Stimulated activated CD4-positive, alpha-beta T cell treated with anti-CD3 and anti-CD28 coated beads, Interleukin-2, amount 100 ng/mL, for 24 hours (primary cell): ENCODE measurements at places on chromosomes 16 and 17.

- no peak for DNase-seq
Observed at GRCh38 chr16:10541366-10541765, 39.0 kb downstream of the EMP2 start.

- DNase-seq, result no peak
Observed at GRCh38 chr17:59254742-59255141, 34.4 kb downstream of the GDPD1 start.

- DNase-seq, result peak; percentile 64
Observed at GRCh38 chr16:57092786-57093411, 516 bp downstream of the CPNE2 start.

DNA sequence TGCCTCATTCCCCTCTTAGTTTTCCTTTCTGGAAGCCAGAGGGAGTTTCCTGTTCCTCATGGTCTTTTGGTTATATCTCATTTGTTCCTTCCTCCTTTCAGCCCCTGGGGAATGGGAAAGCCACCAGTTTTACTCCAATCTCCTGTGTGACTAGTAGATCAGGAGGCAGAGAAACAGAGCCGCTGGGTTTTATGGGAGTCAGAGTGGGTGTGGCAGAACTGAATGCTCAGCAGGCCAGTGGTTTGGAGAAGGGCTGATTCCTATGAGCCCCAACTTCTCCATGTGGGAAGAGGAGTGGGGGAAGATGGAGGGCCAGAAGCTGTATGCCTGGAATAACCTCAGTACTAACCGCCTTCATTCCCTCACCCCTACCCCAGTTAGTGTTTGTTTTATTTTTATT, 4.1 kb downstream of the DNAH2 start:
- DNase-seq, result no peak

- DNase-seq, result no peak
Observed at GRCh38 chr17:57637666-57638010, 107.5 kb downstream of the CCDC182 start.

GRCh38 chr17:59810894-59811153, 81.9 kb downstream of the TUBD1 start:
- DNase-seq, result no peak

DNA sequence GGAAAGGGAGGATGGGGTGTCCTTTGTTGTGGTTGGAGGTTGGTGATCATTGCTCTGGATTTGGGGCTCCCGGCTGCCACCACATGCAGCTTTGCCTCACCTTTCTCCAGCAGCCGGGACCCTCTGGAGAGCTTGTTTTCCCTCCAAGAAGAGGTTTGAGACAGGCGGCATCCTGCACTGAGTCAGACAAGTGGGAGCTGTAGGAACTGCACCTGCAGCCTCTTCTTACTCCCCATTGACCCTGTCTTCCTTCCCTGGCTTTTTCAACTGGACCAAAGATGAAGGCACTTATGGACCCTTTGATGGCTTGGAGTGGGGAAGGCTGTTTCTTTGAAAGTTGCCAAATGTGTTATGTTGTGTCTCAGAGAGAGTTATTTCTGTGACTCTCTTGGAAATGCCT, 16.6 kb downstream of the KCTD2 start:
- no peak for DNase-seq

DNA sequence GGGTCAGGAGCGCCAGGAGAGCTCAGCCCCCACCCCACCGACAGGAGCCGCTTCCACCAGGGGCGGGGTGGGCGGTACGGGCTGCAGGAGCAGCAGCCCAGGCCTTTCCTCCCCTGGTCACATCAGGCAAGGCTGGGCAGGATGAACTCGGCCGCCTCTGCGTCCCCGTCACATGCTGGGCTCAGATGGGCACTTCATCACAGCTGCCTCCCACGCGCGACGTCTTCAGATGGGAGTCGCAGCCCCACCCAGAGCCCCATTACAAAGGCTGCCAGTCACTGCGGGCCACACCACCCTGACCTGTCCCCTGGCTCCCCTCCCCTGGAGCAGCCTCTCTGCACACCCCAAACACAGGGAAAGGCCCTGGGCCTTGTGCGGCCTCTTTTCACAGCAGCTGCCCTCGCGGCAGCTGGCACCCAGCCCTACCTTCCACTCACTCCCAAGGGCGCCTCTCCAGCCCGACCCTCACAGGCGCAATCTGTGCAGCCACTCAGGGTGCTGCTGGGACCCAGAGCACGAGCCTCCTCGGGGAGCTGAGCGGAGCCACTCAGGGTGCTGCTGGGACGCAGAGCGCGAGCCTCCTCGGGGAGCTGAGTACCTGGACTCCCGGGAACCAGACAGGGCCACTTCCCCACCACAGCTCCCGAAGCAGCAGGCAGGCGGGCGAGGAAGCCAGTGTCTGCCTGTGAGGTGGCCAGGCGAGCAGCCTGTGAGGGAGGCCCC, 4.7 kb downstream of the ZNF598 start:
- DNase-seq, result no peak

DNA sequence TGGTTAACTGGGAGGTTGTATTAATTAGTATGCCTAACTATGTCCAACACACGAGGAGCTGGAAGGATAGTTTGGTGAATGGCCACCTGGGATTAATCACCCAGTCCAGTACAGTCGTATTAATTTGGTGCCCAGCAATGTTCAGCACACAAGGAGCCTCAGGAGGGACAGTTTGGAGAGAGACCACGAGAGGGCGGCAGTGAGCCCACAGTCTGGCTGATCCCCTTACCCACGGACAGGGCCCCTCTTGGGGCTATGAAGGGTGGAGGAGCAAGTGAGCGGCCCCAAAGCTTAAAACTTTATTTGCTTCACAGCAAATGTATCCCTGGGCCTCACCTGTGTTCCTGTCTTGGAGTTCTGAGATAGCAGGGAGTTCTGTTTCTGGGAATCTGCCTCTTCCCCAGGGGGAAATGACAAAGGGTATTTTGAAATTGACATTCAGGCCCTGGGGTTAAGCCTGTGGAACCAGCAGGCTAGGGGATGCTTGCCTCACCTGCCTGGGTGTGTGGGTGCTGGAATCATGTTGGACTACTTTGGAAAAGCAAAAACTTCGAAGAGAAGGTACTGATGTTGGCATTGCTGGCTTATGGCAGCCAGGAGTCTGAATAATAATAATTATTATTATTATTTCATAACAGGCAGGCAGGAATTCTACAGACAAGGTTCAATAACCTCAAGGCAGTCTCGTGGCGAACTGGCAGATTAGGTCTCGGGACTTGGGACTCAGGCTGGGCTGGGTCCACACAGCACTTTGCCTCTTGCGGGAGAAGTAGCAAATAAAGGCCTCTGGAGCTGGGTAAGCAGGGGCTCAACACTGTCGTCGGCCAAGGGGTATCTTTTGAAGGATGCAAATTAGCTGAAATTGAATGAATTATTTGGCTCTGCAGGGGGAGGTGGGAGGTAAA, 227.6 kb upstream of the ASIC2 start:
- peak; percentile 72 for DNase-seq

- no peak for DNase-seq
Observed at GRCh38 chr16:50684823-50685461, 3.8 kb upstream of the SNX20 start.

DNA sequence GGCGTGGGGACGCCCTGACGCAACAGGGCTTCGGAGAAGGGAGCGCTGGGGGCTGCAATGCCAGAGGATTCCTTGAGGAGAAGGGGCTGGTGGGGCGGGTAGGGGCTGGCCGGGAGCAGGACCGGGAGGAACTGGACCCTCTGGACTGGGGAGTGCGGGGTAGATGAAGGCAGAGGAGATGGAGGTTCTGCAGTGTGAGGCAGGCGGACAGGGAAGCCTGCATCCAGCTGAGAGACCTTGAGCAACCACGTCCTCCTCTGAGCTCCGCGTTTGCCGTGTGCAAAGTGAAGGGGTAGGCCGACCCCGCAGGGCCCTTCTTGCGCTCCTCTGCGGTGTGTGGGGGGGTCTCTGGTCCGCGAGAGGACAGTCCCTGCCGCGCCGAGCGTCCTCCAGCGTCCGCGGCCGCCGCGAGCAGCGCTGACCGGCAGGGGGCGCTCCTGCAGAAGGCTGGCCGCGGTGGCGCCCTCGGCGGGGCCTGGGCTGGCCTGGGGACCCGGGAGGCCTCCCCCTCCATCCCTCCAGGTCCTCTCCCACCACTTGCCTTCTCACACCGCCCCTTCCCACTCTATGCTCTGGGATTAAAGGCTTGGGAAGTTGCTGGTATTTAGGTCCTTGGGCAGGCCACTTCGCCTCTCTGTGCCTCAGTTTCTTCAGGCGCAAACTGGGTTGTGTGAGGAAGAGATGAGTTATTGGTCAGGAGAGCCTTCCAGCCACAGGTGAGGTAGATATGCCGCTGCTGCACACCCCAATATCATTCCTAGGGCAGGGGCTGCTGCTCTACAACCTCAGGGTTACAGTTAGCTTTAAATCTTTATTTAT, 9.6 kb upstream of the WNT9B start:
- peak; percentile 50 for DNase-seq

- no peak for DNase-seq
Observed at GRCh38 chr17:16215965-16216316, 607 bp upstream of the NCOR1 start.

GRCh38 chr16:81527477-81528178, 83.0 kb downstream of the CMIP start:
- DNase-seq, result no peak

DNA sequence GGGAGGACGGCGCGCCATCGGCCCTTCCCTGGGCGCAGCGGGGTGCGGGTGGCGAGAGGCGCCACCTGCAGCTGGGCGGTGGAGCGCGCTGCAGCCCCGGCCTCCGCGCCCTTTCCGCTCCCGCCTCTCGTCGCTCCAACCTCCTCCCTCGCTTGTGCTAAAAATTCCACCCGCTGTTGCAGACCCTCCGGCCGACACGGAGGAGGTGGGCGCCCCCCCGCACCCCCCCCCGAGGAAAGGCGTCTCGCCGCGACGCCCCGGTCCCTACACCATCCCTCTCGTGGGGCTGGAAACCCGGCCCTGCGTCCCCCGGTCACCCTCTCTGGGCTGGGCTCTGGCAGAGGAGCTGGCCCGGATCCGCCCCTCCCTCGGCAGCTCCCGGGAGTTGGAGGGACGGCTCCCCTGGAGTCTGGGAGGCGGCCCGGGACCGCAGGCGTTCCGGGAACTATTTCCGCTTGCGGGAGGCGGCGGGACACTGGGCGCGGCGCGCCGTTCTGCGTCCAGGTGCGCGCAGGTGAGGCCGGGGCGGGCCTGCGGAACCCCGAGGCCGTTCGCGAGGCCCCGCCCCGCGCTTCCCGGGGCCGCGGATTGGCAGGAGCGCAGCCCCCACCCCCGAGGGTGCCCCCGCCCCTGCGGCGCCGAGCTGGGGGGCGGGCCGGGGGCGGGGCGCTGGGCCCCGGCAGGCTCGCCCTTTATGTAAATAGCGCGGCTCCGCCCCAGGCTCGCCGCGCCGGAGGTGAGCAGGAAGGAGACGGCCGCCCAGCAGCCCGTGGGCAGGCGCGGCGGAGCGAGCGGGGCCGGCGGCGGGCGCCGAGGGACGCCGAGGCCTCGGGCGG, at the start of gene LLGL2:
LLGL2 (plus strand) TSS at position 728 of the 836 bp plus-strand sequence. CDS start 17,730 bp downstream, outside the sequence.
- DNase-seq, result peak; percentile 80

GRCh38 chr16:72241008-72241407, 69.1 kb upstream of the PMFBP1 start:
- no peak for DNase-seq

- DNase-seq, result peak; percentile 69
Observed at GRCh38 chr17:81685108-81685507, 1.3 kb downstream of the HGS start.

DNA sequence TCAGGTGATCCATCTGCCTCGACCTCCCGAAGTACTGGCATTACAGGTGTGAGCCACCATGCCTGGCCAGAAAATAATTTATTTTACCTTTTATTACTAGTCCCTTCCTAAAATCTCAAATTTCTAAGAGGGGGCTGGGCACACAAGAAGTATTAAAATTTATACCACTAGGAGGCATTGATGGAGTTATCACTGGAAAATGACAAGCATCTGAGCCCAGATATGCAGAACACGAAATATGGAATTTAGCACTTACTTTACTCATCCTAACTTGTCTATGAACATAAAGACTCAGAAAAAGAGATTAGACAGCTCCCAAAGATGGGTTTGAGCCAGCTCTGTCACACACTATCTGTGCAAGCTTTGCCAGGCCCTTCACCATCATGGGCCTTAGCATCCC, 46.4 kb downstream of the STAT5A start:
- DNase-seq, result no peak

DNA sequence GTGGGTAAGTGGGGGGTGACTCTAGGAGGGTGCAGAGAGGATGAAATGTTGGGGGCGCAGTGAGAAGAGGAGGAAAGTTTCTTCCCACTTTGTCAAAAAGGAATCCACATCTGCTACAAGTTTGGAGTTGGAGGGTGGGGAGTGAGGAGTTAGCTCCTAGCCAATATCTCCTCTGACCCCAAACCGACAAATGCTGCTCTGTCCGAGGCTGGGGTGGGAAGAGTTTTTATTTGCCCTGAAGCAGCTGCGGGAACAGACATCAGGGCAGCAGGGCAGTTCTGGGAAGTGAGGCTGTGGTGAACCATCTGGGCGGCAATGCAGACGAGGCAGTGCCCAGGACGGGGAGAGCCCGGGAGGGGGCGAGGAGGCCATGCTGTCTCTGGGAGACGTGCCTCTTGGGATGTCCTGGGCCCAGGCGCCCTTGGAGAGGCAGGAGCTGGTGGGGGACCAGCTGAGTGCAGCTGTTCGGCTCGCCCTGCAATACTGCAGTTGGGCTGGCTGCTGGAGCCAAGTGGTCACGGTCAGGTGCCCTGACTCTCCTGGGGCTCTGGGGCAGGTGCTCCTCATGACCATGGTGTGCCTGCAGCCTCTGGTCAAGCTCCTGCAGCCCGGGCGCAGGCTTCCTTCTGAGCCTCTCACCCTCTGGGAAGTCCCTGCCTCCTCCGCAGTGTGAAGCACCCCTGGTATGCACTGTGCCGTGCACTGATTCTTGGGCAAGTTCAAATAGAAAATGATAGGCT, 6.4 kb upstream of the SOCS3 start:
- no peak for DNase-seq
